ENCODE measurements at places on chromosomes 5 and 9. TPM values are rescaled to one million over a fixed set of nuclear protein-coding genes. Genes with fewer than 3 reads are reported as not detected.

The PCDHAC1 gene
- 1.7 TPM for total RNA-seq

The RORB gene
- under 0.01 TPM for total RNA-seq

The MARCOL gene
- not detected for total RNA-seq

The DMRT3 gene
- not detected for total RNA-seq

The PCDHGB7 gene
- 14.2 TPM for total RNA-seq

The SLC2A6 gene
- 8.6 TPM for total RNA-seq

The HAND1 gene
- total RNA-seq: not detected

The TUT7 gene
- 31.8 TPM for total RNA-seq

The INSL6 gene
- total RNA-seq: not detected

The C5orf58 gene
- 6.5 TPM for total RNA-seq

The ZNF454 gene
- total RNA-seq: 3.7 TPM

DNA sequence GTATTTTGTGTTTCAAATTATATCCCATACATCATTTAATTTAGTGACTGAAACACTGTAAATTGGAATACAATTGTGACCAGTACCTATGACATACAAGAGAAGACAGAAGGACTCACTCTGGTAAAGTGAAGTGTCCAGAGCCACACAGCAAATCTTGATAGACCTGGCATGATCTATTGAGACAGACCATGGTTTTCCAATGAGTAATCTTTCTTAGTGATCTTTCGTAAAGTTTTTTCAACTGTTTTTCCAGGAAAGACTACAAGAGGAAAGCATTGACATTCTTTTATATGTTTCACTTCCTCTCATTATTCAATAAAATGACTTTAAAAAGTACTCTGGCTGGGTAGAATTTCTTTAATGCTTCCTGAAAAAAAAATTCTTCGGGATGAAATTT is 43.3 kb upstream of the ALDH1A1 start:
- no peak for DNase-seq

DNA sequence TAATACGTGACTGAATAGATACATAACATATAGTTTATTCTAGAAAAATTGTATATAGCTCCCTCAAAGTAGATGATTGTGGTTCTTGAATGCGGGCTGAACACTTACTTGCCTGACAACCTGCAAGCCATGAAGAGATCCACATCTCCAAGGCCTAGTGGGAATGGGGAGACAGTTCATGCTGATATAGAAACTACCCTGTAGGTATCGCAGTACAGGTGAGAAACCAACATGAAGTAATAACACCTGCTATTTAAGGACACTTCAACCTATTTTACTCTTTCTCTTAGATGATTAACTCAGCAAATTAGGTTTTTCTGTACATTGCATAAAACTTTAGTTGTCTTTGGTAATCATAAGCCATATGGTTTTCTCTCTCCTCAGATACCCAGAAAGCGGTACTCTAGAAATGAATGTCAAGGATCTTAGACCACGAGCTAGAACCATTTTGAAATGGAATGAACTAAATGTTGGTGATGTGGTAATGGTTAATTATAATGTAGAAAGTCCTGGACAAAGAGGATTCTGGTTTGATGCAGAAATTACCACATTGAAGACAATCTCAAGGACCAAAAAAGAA is 47.3 kb downstream of the UHRF2 start:
- no peak for DNase-seq

- no peak for DNase-seq
These were observed 49.9 kb upstream of the GDNF start for GRCh38 chr5:37889612-37890317.

GRCh38 chr5:124662181-124662781 is 84.2 kb downstream of the ZNF608 start:
- DNase-seq: no peak

- no peak for DNase-seq
These were observed 2.3 kb upstream of the SLC46A2 start for GRCh38 chr9:112892981-112893380.

DNA sequence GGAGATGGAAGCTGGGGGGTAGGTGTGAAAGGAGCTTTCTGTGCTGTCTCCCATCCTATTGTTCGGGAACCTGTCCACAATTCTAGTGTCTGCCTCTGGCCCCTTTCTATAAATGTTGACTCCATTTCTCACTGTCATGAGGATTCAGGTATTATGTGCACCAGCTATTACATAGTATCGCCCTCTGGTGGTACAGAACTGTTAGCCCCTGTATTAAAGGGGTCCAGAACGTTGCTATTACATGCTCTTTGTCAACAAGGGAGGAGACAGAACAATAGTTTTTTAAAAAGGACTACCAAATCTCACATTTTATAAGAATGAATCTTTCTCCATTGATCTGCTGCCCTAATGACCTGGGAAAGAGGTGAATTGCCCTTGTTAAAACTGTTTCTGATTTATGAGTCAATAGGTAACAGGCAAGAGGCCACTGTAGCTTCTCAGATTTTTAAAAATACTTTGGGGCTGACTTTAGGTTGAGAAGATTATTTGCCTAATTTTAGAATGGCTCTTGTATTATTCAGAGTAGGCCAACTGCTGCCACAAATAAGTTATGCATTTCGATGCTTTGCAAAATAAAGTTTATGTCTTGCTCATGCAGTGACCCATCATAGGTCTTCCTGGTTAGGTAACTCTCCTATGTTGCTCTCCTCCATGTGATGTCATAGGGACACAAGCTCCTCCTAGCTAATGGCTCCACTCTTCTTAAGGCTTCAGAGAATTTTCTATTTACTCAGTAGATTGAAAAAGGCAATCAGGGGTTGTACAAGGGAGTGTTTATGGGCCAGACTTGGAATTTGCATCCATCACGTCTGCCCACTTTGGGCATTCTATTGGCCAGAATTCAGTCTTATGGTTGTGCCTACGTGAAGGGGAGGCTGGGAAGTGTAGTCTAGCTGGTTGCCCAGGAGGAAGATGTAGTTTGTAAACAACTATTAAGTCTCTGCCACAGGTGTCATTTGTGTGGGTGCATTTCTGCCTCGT is 20.8 kb downstream of the DCANP1 start:
- DNase-seq: no peak

- no peak for DNase-seq
These were observed 9.3 kb downstream of the HAVCR1 start for GRCh38 chr5:157049605-157050004.

- DNase-seq: no peak
These were observed 51.9 kb downstream of the ERBIN start for GRCh38 chr5:65978251-65978650.

- no peak for DNase-seq
These were observed 24.2 kb downstream of the ENHO start for GRCh38 chr9:34498553-34498952.

- DNase-seq: peak; percentile 95
These were observed 19.8 kb upstream of the NSD1 start for GRCh38 chr5:177113566-177114424.

GRCh38 chr5:96957254-96958049 is 21.6 kb downstream of the LNPEP start:
- DNase-seq: no peak

DNA sequence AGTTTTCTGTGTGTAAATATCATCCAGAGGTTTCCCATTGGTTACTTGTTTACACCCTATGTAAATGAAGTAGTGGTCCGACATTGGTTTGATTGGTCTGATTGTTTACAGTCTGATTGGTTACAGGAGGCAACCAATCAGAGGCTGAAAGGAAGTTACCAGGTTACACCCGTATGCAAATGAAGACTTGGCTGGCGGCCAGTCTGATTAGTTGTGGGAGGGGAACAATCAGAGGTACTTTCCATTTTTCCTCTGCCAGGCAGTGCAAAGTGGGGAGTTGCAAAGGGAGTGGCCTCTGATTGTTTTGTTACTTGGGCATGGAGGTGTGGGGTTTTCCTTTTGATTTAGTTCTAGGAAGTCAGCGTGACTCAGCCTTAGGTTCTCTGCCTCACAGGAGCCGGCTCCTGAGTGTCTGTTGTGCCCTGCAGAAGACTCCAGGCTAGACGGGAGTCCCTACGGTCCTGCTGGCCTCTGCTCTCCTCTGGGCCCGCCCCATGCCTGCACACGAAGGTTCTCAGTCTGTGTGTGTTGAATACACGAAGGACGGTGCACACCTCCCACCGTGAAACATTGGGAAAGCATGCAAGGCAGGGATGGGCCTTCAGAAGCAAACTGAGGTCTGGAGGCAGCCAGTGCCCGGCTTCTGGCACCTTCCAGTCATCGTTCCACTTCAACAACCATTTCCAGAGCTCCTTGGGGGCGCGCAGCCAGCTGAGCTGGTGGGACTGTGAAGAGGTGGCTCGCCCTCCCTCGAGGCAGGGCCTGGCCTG is 42.9 kb downstream of the OLFM1 start:
- no peak for DNase-seq

GRCh38 chr5:9720361-9720760 is 90.2 kb upstream of the TAS2R1 start:
- no peak for DNase-seq

- no peak for DNase-seq
These were observed 87.6 kb downstream of the MAP1B start for GRCh38 chr5:72194846-72195245.

GRCh38 chr5:43859309-43859708 is 256.3 kb downstream of the NNT start:
- DNase-seq: no peak

DNA sequence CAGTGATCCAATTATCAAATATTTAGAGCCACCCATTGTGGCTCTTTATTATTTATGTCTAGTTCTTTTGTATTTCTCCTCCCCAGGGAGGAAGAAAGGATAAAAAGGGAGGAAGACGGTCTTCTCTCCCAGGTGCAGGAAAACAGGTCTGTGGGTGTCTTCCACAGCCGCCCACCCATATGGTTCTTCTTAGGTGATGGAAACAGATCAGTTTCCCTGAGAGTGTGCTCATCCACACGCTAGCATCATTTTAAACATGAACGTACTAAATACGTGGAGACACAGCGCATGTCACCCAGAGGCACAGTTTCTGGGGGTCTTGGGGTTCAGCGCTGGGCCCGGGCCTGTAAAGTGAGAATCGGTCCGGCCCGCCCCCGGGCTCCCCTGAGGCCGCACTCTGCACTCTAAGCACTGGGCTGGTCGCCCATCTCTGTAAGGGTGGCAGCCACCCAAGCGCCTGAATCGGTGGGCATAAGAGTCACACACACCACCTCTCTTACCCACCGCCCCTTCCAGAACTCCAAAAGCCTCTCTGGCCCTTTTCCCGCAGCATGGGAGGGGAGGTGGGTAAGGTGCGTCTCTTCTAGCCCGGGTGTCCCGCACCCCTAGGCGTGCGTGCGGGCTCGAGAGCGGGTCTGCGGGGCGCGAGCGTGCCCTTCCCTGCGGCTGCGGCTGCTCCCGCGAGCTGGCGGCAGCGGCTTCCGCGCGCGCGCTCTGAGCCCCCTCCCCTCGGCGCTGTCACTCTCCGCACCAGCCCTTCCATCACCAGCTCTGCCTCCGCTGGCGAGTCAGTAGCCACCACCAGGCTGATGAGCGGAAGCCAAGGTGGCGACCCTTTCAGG is 1.3 kb downstream of the PTCH1 start:
- DNase-seq: no peak

DNA sequence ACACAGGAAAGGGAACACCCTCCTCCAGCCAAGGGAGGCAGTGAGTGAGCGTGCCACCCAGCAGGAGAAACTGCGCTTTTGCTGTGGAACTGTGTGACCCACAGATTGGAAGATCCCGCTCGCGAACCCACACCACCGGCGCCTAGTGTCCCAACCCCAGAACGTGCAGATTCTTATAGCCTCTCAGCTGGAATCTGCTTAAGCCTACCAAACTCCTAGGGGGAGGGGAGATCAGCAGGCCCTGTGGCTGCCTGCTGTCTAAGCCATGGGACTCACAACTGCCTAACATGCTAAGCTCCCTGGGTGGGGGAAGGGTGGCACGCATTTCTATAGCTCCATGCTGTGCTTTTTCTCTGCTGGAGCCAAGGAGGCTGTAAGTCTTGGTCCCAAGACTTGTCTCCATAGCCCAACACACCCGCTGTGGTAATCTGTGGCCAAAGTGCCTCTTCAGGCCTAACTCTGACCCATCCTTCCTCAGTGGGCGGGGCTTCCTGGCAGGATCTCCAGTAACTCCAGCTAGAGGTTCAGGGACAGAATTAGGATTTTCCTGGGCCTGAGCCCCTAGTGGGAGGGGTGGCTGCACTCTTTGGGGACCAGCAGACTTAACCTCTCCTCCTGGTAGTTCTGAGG is 485.0 kb downstream of the TAF11L14 start:
- DNase-seq: no peak

DNA sequence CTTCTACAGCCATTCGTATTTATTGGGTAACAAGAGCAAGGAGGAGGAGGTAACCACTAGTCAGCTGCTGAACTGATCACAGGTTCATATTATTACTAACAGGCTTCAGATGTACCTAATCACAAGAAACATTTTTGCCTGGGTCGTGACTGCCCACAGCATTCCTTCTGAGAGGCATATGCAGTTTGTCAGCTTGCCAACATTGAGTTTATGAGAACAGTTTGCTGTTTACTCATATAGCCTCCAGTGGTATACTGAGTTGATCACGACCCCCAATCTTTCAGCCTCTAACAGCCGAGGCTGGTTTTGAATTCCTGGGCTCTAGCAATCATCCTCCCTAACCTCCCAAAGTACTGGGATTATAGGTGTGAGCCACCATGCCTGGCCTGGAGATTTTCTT is 693.6 kb downstream of the TLE1 start:
- no peak for DNase-seq

DNA sequence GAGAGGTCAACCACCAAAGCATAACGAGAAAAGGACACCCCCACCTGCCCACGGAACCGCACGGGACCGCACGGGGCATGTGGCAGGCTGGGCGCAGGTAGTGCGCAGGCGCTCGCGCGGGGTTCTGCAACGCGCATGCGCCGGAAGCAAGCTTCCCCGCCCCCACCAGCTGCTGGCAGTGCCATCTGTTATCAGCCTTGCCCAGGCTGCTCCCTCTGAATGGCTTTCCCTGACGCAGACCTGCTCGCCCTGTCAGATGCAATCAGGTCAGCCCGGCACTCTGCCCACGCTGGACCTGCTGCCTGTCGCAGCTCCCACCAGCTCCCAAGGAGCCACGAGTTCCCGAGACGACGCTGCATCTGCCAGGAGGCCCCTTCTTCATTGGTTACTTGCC is 22.8 kb downstream of the PTCH1 start:
- DNase-seq: no peak

- no peak for DNase-seq
These were observed 13.2 kb downstream of the CMYA5 start for GRCh38 chr5:79702606-79703380.

DNA sequence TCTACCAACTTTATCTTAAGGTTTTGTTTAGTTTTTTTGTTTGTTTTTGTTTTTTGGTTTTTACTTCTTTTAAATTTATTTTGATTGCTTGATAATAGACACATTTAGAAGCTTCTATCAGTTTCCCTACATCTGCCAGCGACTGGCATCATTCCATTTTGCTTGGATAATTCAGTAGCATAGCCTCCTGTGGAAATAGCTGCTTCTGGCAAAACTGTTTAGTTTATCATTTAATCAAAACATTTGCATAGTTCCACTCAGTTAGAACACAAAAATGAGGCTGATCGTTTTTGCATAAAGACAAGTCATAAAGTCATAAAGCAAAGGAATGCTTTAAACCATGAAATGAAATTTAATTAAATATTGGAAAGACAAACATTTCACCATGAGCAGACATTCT is 133.7 kb upstream of the NFIL3 start:
- DNase-seq: no peak

DNA sequence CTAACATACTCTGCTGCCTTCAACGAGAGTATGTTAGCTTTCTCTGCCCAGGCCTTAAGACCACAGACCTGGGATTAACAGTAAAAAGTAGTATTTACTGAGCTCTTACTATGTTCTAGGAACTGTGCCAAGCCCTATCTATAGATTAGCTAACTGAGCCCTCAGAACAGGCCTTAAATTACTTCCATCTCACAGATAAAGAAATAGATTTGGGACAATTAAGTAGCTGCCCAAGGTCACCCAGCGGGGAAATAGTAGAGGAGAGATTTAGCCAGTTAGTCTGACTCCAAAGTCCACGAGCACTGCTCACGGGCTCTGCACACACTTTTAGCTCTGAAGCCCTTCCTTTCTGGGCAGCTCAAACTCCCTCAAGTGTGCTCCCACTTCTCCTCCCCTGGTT is 64.5 kb upstream of the EQTN start:
- no peak for DNase-seq
